A549 treated with GW870086 at 1 μM for 4 hours (cell line): ENCODE measurements at places on chromosomes 5 and 9. TPM values are rescaled to one million over a fixed set of nuclear protein-coding genes. Genes with fewer than 3 reads are reported as not detected.

ARRDC1 gene
- total RNA-seq: 48.4 to 67.0 TPM (median 61.3 TPM) in 5 replicates

PCDHB2 gene
- 3.3 to 4.1 TPM (median 3.4 TPM) in 5 replicates for total RNA-seq

PRELID2 gene
- 5.0 to 11.0 TPM (median 8.6 TPM) in 5 replicates for total RNA-seq

SPINK5 gene
- total RNA-seq: not detected in 5 replicates

PRDM9 gene
- total RNA-seq: not detected in 5 replicates

NTNG2 gene
- 0.93 to 2.6 TPM (median 1.5 TPM) in 5 replicates for total RNA-seq

BTNL8 gene
- total RNA-seq: not detected in 5 replicates

SPATA31A3 gene
- total RNA-seq: not detected in 5 replicates

CAPSL gene
- total RNA-seq: not detected in 5 replicates

LEAP2 gene
- total RNA-seq: 0.68 to 1.2 TPM (median 0.86 TPM) in 5 replicates

TAF1L gene
- 0.02 TPM in 1 of 5 replicates, not detected in the others for total RNA-seq

CCL28 gene
- total RNA-seq: 0.07 to 0.23 TPM (median 0.13 TPM) in 5 replicates

GABRA6 gene
- not detected in 5 replicates for total RNA-seq

CKS2 gene
- 362 to 446 TPM (median 374 TPM) in 5 replicates for total RNA-seq

DDX4 gene
- not detected in 5 replicates for total RNA-seq

OR2S2 gene
- total RNA-seq: not detected in 5 replicates

FAM163B gene
- not detected in 5 replicates for total RNA-seq

PCDHA4 gene
- 1.6 to 2.2 TPM (median 2.0 TPM) in 5 replicates for total RNA-seq

ASPN gene
- not detected in 5 replicates for total RNA-seq

DRD1 gene
- 0.13 to 0.23 TPM (median 0.17 TPM) in 5 replicates for total RNA-seq

PNPLA7 gene
- 0.45 to 1.0 TPM (median 0.69 TPM) in 5 replicates for total RNA-seq

PCDHB12 gene
- total RNA-seq: not detected in 5 replicates

HAVCR2 gene
- total RNA-seq: 0.22 to 0.39 TPM (median 0.30 TPM) in 5 replicates

AGPAT2 gene
- 68.2 to 110 TPM (median 105 TPM) in 5 replicates for total RNA-seq

ENTPD8 gene
- total RNA-seq: 0.08 to 0.31 TPM (median 0.23 TPM) in 5 replicates
